Spinal cord (tissue), 10 donors: ENCODE measurements at places on chromosomes 2 and 18. TPM values are rescaled to one million over a fixed set of nuclear protein-coding genes. Genes with fewer than 3 reads are reported as not detected.
A peak's percentile ranks its signal among the peaks of the same experiment; 100 is the strongest.

DNA sequence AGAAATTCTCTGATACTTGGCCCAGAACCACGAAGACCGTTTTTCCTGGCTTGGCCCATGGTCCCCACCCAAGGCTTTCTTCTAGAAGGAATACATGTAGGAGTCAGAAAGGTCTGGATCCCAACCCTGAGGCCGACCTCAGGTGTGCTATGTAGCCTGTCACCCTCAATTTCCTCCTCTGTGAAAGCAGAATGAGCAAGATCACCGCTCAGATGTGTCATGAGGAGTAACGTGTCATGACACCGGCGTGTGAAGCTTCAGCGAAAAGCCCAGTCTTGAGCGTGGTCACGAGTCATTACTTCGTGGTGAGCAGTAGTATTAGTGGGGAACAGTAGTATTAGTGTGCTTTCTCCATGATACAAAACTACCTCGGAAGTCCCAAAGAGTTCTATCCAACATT lies 103.4 kb downstream of the ALPK2 start:
- DNase-seq = no peak

DNA sequence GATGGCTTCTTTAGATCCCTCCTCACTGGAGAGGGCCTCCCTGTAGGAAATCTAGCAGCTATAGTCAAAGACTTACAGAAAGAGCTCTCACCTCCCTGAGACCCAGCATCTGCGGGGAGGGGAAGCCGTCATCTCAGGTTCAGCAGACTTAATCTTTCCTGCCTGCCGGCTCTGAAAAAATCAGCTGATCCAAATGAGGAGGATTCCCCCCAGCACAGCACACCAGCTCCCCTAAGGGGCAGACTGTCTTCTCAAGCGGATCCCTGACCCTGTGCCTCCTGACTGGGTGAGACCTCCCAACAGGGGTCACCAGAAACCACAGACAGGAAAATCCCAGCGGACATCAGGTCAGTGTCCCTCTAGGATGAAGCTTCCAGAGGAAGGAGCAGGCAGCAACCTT lies 601.9 kb downstream of the CNTNAP5 start:
- no peak for DNase-seq

- DNase-seq = no peak
Observed at GRCh38 chr2:111157798-111158197, 37.1 kb downstream of the BCL2L11 start.

DNA sequence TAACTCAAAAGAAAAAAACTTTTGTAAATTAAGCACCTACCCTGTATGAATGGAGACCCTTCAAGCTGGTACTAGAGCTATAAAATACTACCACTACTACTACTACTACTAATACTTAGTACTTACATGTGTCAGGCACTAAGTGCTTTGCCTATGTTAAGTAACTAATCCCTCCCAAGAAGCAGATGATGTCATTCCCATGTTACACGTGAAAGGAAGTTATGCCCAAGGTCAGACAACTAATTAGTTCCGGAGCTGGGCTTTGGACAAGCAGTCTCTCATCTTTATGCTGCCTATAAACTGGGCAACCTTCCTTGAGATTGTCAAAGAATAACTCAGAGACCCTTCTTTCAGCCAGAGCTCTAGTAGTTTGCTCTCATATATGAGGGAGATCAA lies 13.9 kb upstream of the ATP6V1B1 start:
- DNase-seq = no peak

DNA sequence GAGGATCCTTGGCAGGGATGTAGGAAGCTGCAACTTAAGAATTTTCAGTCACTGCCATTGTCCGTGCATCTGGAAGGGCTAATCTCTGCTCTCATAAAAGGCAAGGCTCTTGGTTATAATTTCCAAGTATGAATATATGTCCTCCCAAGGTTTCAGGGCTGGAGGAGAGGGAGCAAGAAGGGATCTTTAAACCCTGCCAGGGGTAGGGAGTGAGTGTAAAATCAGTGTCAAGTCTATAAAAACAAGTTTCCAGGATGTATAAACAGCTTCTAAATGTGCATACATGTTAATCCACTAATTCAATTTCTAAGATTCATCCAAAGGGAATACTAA lies 110.2 kb upstream of the CYRIA start:
- DNase-seq = no peak

DNA sequence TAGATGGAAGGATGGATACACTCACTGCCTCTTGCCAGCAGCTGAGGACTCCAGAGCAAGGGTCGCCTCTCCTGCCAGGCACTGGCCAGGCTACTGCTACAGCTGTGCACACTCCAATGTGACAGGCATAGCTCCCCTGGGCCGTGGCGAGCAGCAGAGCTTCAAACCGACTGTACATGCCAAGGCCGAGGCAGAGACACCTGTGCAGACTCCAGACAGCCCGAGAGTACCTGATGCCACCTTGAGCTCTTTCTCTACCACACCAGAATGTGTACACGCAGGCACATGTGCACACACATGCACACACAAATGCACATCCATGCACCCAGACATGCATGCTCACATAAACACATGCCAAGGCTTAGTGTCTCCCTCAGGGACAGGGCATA lies 508.3 kb upstream of the MYT1L start:
- DNase-seq = no peak

- DNase-seq = no peak
Observed at GRCh38 chr2:139007130-139007529, 226.9 kb upstream of the NXPH2 start.

DNA sequence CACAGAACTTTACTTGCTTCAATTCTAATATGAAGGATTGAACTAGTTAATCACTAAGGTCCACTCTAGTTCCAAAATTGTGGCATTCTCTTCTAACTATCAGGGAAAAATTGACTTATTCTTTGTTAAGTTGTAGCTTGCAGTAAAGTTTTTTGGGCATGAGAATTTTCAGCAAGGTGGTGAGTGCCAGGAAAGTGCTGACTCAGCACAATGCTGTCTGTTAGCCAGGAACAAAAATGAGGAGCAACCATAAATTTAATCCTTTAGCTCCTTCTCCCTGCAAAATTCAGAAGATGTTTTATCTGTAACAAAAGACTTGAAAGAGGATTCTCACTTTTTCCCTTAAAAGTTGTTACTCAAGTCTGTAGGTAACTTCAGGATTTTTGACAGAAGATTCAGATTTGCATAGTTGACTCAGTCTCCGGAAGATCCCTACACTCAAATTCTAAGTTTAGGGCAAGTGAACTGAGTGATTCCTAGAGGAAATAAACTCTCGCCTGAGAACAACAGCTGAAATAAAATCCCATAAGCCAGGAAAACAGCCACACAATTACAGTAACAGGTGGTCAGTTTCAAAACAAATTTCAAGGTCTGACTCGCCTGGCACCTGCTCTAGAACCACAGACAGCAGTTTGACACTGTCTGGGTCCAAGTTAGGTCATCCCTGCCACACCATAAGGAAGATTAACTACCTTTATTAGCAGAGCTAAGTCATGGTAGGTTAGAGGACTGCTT lies 20.2 kb upstream of the DARS1 start:
- DNase-seq = no peak

DNA sequence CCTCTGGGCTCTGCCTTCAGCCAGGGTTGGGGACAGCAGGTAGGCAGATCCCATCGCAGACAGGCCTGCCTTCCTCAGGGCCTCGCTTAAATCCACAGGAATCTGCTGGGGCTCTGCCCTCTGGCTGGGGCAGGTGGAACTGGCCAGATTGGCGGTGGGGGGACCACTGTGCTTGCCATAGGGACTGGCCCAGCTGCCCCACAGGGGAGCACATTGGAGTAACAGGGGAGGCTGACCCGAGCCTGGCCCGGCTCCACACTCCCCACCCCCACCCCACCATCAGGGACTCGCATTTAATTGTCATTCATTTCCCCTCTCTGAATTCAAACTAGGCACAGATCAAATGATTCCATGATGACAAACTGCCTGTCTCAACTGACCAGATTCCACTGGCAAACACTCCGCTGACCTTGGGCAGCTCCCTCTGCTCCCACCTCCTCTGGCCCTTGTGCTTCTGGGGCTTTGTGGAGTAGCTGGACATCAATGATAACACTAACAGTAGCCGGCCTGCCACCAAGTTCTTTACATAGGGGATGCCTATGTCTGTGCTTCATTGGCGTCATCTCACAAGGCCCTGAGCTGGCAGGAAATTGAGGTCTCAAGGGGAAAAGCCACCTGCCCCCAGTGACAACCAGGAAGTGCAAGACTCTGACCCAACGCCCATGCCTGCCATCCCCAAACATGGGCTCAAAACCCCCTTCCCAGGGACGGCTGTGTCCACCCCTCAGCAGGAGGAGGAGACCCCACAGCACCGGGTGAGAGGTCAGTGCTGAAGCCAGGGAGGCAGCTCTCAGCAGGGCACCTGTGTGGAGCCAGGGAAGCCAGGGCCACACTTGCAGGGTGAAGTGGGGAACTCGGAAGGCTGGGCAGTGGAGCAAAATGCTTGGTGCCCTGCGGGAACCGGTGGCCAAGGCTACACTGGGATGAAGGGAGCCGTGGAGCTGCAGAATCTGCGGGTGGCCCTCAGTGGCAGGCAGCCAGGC lies 2.1 kb upstream of the B3GNT7 start:
- no peak for DNase-seq

DNA sequence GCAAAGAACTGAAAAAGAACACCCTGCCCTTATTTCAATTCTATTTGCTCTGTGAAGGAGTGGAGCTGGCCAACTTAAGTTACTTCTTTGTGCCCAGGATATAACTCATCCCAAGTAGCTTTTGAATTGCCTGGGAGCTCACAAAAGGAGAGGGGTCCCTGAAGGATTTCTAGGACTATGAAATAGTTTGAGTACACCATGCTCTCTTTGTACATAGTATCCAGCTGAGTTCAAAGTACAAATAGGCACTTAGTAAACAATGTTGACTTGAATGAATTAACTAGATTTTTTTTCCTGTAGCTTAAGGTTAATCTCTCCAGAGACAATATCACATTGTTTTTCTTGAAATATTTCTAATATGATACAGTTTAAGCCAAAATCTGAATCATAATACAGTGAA lies 47.7 kb downstream of the ZC3H15 start:
- DNase-seq = peak; percentile 71

DNA sequence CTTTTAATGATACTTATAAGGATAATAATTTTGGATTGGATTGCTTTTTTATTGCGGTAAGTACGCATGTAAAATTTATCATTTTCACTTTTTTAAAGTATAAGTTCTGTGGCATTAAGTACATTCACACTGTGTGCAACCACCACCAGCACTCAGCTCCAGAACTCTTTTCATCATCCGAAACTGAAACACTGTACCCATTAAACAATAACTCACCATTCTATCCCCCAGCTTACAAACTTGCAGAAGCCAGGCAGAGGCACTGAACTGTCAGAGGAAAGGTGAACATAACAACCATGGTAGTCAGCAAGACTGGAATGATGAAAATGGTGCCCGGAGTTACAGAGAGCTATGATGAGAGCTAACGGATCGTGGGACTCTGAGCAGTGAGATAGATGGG lies 465.9 kb downstream of the ADCYAP1 start:
- DNase-seq = no peak

GRCh38 chr18:58105888-58106260 lies 61.8 kb downstream of the NEDD4L start:
- peak; percentile 63 for DNase-seq

DNA sequence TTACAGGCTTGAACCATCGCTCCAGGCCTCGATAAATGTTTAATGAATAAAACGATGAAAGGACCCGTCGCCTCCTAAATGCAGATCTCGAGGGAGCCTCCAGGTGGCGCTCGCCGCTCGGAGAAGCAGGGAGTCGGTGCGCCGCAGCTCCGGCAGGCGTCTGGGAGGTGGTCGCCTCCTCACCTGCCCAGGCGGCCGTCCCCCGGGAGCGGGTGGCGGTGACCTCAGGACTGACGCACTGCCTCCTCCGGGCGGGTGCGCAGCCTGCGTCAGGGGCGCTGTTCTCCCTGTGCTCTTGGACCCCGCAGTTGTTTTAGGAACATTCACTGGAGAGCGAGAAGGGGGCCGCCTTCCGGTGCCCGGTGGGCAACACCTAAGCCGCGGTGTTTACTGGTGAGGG lies 38.6 kb upstream of the POLE4 start:
- DNase-seq = peak; percentile 23

DNA sequence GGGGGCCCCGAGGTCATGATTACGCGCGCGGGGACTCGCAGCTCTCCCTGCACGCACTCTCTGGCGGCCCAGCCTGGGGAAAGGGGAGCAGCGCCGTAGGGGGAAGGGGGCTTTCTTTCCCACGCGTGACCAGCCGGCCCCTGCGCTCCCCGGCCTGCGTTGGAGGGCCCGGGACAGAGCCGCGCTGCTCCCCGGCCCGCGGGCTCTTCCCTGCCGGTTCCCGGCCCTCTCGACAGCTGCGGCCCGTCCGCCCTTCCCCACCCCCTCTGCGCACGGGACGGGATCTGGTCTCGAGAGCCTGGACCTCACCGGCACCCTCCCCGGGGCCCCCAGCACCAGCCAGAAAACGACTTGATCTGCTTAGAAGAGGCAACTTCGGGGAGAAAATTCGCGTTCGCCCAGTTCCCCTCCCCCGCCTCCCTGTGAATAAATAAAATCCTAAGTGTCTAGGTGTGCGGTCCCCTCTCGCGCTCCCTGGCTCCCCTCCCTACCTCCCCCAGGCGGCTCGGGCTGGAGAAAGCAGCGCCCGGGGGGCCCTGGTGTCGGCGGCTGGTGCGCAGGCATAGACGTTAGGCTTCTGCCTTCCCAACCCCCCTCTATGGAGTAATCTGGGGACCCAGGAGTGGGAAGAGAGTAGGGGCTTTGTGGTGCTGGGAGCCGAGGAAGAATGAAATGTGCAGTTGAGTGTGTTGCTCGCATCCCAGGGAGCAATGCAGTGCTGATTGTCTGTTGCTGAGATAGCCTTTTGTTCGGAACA lies 803 bp upstream of the FIGN start:
- no peak for DNase-seq

DNA sequence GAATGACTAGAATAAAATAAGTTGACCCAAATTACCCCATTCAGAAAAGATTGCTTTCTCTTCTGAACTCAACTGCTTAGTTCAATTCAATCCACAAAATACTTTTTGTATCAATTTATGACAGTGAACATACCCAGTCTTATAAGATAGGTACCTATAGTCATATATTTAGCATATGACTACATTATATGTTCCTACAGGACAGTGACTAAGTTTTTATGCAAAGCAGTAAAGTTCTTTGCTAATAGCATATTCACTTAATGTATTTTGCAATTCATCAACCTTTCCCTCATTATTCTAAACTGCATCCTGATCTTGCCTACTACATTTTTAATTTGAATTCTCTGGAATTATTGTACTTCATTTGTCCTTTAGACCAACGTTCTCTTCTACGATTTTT lies 30.3 kb upstream of the C2orf15 start:
- DNase-seq = no peak

DNA sequence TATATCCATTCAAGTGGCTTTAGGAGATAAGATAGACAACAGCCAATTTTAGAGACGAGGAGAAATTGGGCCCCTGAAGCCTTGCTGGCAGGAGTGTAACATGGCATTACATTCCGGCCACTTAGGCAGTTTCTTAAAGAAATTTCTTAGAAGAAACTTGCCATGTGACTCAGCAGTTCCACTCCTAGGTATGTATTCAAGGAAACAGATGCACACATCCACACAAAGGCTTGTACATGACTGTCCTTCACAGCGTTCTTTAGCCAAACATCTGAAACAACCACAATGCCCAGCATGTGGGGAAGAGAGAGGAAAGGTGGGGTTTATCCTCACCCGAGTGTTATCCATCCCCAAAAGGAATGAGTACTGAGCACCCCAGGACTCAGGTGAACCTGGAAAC lies 107.1 kb downstream of the NFATC1 start:
- DNase-seq = no peak

The MARCO gene
- total RNA-seq = 0.59 TPM

The PDCD1 gene
- total RNA-seq = 0.20 TPM

The IL1RL2 gene
- 2.0 TPM for total RNA-seq

The PDIA6 gene
- 166 TPM for total RNA-seq

The C2orf80 gene
- 6.4 TPM for total RNA-seq

The IL36RN gene
- 0.11 TPM for total RNA-seq

The NXPH2 gene
- total RNA-seq = 23.3 TPM

The DPYSL5 gene
- 30.6 TPM for total RNA-seq

The ZSWIM2 gene
- 0.28 TPM for total RNA-seq

The SLC9A4 gene
- total RNA-seq = 0.30 TPM

The PROKR1 gene
- total RNA-seq = 2.2 TPM

The BCL11A gene
- 29.5 TPM for total RNA-seq
